ENCODE measurements at places on chromosomes 16 and 17.
A peak's percentile ranks its signal among the peaks of the same experiment; 100 is the strongest.

- DNase-seq: no peak
These were observed 2.8 kb upstream of the NTN3 start for GRCh38 chr16:2468233-2468724.

DNA sequence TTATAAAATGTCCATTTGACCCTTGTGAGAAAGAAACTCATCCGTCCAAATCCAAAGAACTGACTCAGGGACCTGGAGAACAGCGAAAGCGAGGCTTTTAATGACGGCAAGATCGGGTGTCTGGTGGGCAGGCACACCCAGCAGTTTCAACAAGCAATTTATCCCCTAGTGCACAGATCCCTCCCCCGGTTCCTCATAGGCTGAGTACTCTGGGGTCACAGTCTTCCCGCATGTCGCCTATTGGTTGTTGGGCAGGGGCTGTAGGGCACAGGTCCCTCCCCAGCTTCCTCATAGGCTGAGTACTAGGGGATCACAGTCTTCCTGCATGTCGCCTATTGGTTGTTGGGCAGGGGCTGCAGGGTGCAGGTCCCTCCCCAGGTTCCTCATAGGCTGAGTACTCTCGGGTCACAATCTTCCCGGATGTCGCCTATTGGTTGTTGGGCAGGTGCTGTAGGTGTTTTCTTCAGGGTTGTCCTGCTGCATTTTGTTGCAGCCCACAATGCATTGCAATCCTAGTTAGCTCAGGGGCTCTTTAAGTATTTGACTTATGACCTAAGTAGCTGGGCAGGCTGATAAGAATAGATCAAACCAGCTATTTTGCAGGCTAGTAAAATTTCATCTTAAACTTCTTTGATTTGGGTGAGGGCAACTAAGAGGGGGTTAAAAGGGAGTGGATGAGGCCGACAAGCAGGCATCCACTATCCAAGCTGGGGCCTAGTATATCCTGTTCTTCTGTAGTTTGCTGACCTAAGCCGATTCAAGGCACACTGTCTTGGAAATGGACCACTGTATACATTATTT is 3.6 kb upstream of the UTS2R start:
- no peak for DNase-seq

DNA sequence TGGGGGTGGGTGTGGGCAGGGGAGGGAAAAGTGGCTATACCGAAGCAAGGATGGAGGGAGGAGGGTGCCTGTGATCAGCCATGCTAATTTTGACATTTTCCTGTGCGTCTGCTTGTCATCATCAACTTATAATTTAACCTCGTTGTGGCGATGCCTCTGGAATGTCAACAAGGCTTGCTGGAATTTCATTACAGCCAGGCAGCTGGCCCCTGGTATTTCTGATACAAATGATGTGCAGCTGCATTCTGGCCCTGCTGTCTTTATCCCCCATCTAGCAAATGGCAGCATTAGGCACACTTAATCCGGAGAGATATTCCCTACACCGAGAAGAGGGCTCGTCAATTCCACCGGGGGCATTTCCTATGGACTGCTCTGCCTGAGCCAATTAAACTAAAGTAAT is 278.3 kb upstream of the CCL2 start:
- no peak for DNase-seq

- no peak for DNase-seq
These were observed 2.0 kb downstream of the WSCD1 start for GRCh38 chr17:6072157-6072556.

DNA sequence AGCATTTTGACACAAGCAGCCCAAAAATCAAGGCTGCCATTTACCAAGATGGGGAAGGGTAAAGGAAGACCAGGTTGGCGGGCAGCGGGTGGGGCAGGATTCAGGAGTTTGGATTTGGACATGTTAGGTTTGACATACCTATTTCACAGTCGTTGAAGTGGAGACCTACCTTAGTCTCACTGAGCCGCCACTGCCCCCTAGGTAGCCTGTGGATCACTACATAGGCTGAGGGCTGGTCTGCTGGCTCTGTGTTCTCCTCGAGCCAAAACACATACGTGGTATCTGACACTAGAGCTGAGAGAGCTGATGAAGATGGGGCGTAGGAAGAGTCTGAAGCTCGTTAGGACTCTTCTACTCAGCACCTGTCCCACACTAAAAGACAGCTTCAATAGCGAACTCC is 115.1 kb downstream of the HIC1 start:
- no peak for DNase-seq

- no peak for DNase-seq
These were observed 22.8 kb downstream of the PCTP start for GRCh38 chr17:55773671-55774070.

DNA sequence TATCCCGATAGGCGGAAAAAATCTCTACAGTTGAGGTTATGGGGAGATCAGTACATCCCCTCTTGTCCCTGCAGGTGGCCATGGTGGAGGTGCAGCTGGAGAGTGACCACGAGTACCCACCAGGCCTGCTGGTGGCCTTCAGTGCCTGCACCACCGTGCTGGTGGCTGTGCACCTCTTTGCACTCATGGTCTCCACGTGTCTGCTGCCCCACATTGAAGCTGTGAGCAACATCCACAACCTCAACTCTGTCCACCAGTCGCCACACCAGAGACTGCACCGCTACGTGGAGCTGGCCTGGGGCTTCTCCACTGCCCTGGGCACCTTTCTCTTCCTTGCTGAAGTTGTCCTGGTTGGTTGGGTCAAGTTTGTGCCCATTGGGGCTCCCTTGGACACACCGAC is 4.2 kb downstream of the ORAI3 start:
- no peak for DNase-seq

- no peak for DNase-seq
These were observed 23.5 kb downstream of the SRCAP start for GRCh38 chr16:30722443-30722842.

- no peak for DNase-seq
These were observed 459.3 kb downstream of the HS3ST3B1 start for GRCh38 chr17:14760212-14760611.

DNA sequence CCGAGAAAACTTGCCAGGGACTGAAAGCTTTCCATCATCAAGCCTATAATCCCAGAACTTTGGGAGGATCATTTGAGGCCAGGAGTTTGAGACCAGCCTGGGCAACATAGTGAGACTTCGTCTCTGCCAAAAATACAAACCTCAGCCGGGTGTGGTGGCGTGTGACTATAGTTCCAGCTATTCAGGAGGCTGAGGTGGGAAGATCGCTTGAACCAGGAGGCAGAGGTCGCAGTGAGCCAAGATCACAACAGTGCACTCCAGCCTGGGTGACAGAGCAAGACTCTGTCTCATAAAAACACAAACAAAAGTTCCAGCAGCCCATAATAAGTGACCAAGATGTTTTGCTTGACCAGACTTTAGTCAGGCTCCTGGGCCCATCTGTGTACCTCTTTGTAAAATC is 1.9 kb downstream of the MEAK7 start:
- DNase-seq: no peak

GRCh38 chr17:18225642-18226283 is 328 bp downstream of the LLGL1 start:
- peak; percentile 2 for DNase-seq

DNA sequence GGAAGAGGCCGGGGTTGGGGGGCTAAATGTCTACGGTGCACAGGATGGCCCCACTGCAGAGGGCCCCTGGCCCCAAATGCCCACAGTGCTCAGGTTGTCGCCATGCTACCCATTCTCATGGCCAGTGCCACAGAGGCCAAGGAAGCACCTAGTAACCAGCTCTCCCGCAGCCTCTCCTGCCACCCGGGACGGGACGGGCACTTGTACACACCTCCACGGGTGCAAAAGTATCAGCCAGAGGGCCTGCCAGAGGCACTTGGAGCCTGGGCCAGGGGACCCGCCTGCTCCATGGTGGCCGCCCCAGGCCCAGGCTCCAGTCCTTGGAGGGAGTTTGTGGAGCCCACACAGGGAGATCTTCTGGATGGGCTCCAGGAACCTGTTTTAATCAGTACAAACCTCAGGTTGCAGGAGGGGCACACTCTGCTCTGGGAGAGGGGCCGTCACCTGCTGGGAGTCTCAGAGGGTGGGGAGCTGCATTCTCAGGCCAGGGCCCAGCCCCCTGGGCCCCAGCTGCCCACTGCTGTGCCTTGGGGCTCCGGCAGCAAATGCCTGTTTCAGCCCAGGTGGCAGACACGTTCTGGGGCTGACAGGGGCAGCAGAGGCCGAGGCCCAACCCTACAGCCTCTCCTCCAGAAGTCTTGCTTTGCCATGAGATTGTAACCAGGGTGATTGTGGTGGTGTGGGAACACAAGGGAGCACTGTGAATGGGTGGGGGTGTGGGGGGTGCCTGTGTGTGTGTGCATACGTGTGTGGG is 7.9 kb downstream of the TPSD1 start:
- DNase-seq: no peak

DNA sequence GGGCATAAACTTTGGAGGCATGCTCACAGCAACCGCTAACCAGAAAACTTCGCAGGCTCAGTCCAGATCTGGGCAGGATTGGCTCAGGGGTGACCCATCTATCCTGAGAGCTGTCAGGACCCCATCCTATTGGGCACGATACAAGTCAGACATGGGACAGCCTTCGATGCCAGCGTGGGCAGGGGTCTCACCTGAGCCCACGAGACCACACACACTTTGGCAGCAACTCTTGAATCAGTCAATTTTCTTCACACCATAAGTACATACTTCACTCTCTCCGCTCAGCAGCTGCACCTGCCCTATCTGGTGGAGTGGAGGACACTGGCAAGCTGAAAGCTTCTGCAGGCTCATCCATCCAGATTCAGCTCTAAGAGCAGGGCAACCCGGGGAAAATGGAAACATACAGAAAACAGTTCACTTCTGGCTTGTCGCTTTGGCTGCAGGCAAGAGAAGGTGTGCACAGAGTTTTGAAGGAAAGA is 48.3 kb downstream of the ZFHX3 start:
- no peak for DNase-seq

- peak; percentile 94 for DNase-seq
These were observed 49.3 kb upstream of the WSB1 start for GRCh38 chr17:27244491-27245223.

DNA sequence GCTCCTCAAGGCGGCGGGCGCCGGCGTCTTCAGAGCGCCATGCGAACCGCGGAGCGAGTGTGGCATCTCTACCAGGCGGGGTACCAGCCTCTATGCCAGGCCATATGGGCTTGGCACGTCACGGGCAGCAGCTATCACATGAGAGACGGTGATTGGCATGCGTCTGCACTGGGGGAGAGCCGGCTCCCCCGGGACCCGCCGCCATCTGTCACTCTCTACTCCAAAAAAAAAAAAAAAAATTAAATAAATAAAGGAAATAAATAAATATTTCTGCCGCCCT is at the start of gene NEUROD2:
Gene NEUROD2, minus strand, starts transcription at position 70 of the 280 bp plus-strand sequence. CDS start 1,321 bp downstream, outside the sequence.
- no peak for DNase-seq

DNA sequence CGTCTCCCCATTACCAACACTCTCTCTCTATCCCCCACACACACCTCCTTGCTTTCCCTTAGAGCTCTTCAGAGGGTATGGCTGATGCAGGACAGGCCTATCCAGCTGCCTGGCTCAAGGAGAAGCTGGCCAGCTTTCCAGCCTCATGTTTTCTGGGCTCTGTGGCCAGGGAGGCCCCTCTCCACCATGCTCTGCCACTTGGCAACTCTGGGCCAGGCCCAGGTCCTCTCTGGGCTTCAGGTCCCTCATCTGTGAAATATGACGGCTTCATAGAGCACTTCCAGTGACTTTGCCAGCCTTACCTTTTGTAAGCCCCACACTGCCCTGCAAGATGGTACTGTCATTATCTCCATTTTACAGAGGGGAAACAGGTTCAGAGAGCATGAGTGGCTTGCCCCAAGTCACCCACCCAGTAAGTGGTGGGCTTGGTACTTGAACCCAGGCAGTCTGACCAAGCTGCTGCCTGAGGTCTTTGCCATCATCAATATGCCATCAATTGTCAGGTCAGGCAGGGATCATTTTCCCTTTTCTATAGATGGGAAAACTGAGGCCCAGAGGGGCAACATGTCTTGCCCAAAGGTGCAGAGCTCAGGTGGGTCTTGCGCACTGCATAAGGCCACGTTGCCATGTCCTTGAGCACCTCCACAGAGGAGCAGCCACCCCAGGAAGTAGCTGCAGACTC is 548 bp upstream of the ADGRG5 start:
- no peak for DNase-seq

DNA sequence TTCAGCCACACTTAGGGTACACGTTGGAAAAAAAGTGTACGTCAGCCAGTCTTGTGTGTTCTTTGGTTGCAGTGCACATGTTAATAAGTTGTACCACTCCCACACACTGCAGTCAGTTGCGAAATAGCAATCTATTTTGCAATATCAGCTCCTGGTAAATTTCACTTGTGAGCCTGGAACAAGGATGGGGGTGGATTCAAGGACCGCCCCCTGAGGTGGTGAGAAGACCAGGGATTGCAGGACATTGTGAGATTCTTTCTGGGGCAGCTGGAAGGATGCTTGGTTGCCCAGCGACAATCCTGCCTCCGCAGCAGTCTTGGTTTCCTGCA is 78.6 kb upstream of the ZFHX3 start:
- no peak for DNase-seq

DNA sequence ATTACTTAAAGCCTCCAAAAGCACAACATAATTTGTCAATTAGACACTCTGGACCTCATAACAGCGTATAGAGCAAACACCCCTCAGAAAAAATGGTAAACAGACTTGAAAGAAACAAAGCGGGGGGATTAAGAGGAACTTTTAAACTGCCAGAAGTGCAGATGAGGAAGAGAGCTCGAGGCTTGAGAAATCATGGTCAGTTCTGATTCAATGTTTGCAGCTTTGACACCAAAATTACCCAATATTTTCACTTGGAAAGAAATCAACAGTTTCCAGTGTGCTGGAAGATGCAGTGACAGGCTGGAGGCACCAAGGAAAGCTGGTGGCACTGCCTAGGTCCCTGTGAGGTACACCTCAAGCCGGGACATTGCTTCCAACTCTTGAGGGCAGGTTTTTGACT is 180.9 kb upstream of the TOX3 start:
- DNase-seq: no peak

DNA sequence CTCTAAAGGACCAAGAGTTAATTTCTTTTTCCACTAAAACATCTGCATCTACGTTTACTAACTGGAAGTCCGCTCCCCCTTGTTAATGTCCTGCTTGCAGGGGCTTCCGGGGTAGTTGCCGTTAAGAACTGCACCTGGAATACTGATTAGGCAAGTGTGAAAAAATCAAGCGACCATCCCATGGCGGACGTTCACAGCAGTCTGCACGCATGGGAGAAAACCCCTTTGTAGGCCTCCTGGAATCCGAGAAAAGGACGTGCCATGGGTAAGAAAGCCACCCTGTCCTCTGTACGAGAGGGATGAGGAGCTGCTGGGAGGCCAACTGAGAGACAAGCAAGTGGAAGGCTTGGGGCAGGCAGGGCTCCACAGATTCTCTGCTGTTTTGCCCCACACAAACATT is 14.9 kb downstream of the SNN start:
- no peak for DNase-seq

- no peak for DNase-seq
These were observed 104.0 kb upstream of the CCL2 start for GRCh38 chr17:34151102-34151501.

Data from Kasumi-1 (cell line).